ENCODE measurements at places on chromosomes 11 and 22. TPM values are rescaled to one million over a fixed set of nuclear protein-coding genes. Genes with fewer than 3 reads are reported as not detected.

- peaks cover 40% of the 10 kb centered on the region for H3K36me3 ChIP-seq
- peak; percentile 46 for DNase-seq
- no peaks in the 10 kb centered on the region for H3K27me3 ChIP-seq
- H3K4me3 ChIP-seq, result peak overlapping the region; percentile 66
- H3K4me1 ChIP-seq, result peaks cover 67% of the 10 kb centered on the region
- peak overlapping the region; percentile 75 for H3K27ac ChIP-seq
These were observed 10.0 kb downstream of the IGSF9B start for GRCh38 chr11:133946541-133947318.

GRCh38 chr11:128615076-128615475, 27.7 kb upstream of the ETS1 start:
- no peaks in the 10 kb centered on the region for H3K36me3 ChIP-seq
- no peak for DNase-seq
- H3K4me1 ChIP-seq, result peaks cover 32% of the 10 kb centered on the region
- no peak overlapping the region for H3K4me3 ChIP-seq
- no peak overlapping the region for H3K27ac ChIP-seq
- H3K27me3 ChIP-seq, result peaks cover 2% of the 10 kb centered on the region

The MUC2 gene
- total RNA-seq, result not detected

The IGSF22 gene
- total RNA-seq, result 0.16 TPM

DNA sequence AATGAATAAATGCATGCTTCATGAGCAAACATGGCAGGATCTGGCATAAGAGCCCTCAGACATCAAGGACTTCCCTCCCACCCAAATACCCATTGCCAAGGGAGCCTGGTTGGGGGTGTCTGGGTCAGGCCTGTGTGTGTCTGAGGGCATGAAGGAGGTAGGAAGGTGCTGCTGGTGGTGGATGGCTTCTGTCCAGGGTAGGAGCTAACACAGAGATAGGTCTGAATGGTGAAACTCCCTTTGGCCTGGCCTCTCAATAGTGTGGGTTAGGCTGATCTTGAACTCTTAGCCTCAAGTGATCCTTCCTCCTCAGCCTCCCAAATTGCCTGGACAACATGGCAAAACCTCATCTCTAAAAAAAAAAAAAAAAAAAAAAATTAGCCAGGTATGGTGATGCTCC, 2.8 kb downstream of the AMPD3 start:
- H3K27me3 ChIP-seq, result no peaks in the 10 kb centered on the region

The NCAM1 gene
- total RNA-seq, result not detected

- no peaks in the 10 kb centered on the region for H3K27me3 ChIP-seq
- H3K36me3 ChIP-seq, result no peaks in the 10 kb centered on the region
- H3K4me1 ChIP-seq, result no peaks in the 10 kb centered on the region
- H3K27ac ChIP-seq, result no peak overlapping the region
- DNase-seq, result no peak
These were observed 149.1 kb downstream of the DSCAML1 start for GRCh38 chr11:117647872-117648271.

The CYP2D6 gene
- 3.6 TPM for total RNA-seq
